ENCODE measurements at places on chromosomes 4 and X.

DNA sequence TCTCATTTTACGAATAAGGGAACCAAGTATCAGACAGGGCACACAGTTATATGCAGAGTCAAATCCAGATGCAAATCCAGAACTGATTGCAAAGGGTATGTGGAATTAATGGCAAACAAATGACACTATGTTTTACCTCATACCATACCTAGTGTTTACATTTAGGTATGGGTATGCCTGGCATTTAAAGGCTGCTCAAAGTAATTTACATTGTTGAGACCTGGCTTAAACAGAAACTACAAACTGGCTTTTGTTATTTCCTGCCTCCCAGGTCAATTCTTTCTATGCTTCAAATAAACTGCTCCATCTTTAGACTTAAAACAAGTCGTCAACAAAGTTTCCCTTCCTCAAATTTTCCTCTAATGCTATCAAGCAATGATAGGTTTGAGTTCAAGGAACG lies 33.7 kb downstream of the ANKRD17 start:
- DNase-seq: no peak

GRCh38 chr4:6386091-6386490 lies 86.3 kb downstream of the PPP2R2C start:
- DNase-seq: no peak

DNA sequence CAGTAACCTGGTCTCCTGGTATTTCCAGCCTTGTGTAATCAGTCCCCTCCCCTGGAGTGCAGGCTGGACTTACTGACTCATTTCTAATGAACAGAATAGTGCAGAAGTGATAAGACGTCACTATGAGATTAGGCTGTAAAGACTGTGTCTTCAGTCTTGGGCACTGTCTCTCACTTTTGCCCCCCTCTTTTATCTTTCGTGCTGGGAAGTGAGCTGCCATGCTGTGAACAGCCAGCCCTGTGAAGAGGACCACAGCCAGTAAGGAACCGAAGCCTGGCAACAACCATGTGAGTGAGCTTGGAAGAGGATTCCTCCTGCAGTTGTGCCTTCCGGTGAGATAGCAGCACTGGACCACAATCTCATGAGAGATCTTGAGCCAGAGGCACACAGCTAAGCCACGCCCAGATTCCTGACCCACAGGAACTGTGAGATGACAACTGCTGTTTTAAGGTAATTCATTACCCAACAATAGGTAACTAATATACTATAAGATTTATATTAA lies 67.5 kb upstream of the GPR34 start:
- no peak for DNase-seq

DNA sequence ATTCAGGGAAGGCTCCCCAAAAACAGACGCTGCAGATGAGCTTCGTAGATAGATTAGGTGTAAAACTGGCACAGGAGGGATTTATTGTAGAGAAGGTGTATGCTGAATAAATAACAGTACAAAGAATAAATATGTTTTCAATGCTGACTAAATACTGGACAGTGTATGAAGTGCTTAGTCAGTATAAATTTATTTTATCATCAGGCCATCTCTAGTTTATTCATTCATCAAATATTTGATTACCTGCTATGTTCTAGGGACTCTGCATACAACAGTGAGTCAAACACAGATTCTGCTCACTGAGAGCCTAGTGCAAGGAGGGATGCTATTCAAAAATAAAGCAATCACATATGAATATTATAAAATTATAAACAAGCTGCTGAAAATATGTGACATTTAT lies 63.6 kb upstream of the TSPAN5 start:
- no peak for DNase-seq

DNA sequence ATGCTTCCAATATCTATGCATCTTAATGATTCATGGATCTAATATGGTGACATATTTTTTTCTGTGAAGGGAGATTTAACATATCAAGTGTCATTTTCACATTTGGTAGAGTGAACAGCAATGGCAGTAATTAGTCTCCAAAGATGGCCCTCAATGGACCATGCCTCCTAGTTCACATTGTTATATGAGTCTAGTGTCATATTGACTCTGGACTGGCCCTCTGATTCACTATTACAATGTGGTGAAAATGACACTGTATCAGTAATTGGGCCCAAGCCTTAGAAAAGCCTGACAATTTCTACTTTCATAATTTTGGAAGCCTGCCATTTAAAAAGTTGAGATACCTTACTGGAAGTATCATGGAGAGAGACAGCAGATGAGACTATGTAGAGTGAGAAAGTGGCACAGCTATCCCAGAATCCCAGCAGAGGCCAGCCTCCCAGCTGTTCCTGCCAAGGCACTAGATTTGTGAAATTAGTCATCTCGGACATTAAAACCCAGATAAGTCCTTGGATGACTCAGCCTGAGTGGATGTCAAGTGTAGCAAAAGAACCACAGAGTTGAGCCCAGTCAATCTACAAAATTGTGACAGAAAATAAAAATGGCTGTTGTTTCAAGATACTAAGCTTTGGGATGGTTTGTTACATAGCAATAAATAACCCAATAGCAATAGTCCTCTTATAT lies 68.4 kb downstream of the ARHGEF38 start:
- no peak for DNase-seq

GRCh38 chr4:101417046-101417445 lies 69.7 kb upstream of the PPP3CA start:
- DNase-seq: no peak

DNA sequence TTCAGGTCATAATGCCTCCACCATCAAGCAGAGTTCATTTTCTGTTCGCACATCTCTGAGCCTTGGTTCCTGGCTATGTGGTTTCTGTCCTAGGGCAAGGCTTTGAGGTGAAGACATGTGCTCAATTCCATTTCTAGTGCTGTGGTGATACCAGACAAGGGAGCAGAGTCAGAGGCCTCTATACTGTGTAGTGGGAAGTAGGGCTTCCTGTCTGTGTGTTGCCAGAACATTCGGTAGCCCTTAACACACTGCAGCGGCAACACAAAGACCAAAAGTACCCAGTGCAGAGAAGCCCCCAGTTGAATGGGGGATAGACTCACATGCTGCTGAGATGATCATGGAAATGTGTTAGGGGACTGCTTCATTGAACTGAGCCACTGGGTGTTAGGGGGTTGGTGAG lies 56.4 kb downstream of the STARD8 start:
- DNase-seq: no peak

- no peak for DNase-seq
These were observed 136.4 kb downstream of the MAPK10 start for GRCh38 chr4:86223472-86223871.
